KBM-7 (cell line): ENCODE measurements at places on chromosomes 7 and 10.

DNA sequence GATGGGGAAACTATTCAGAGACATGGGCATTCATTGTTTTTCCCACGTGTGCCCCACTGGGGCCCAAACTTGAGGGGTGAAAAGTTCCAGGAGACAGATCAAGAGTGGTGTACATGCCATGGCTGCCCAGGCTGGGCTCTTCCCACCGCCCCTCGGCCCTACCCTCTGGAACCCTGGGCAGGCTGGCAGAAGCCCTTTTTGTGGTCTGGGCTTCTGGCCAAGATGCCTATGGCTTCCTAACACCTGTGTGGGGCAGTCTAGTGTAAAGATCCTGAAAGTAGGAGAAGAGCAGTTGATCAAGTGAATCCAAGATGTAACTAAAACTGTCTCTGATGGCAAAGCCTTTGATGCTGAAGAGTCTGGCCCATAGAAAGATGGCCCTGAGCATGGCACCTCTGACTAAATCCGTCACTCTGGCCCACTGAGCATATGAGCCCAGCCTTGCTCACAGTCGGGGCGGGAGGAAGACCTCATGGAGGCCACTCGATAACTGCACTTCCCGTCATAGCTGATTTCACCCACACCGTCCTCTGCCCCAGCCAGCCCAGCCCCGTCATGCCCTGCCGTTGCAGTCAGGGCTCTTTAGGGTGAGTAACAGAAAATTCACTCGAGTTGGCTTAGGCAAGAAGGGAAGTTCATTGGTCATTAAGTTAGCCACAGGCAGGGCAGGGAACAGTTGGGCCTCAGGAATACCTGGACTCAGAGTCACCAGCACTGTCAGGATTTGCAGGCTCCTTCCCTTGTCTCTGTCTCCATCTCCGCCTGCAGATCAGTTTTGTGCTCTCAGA, 37.9 kb upstream of the MTPAP start:
- DNase-seq: no peak

GRCh38 chr7:82599895-82600294, 156.3 kb upstream of the CACNA2D1 start:
- no peak for DNase-seq

GRCh38 chr10:125316436-125316835, 156.1 kb upstream of the CTBP2 start:
- DNase-seq: no peak

DNA sequence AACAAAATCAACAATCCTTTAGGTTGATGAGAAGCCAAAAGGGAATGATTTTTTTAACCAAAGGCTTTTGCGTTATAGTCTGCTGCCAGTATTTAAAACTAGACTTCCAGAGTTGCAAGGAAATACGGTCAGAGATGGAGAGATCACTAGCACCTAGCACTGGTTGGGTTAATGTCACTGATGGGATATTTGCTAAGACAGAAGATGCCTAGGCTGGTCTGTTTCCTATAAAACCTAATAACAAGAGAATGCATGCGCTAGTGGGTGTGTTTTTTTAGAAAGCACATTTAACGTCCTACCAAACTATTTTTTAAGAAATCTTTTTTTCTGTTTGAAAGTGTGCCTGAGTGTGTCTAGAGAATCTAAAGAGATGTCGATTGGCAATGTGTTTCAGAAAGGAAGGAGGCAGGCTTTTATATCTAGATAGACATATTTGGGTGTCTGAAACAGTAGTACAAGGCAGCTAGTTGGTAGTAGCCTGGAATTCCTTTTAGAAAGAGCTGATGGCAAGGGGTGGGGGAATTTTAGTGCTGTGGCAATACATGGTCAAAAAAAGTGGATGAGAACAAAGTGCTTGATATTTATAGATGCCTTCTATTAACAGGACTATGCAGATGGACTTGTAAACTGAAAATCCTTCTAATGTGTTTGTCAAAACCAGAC, 863 bp downstream of the CALD1 start:
- no peak for DNase-seq

DNA sequence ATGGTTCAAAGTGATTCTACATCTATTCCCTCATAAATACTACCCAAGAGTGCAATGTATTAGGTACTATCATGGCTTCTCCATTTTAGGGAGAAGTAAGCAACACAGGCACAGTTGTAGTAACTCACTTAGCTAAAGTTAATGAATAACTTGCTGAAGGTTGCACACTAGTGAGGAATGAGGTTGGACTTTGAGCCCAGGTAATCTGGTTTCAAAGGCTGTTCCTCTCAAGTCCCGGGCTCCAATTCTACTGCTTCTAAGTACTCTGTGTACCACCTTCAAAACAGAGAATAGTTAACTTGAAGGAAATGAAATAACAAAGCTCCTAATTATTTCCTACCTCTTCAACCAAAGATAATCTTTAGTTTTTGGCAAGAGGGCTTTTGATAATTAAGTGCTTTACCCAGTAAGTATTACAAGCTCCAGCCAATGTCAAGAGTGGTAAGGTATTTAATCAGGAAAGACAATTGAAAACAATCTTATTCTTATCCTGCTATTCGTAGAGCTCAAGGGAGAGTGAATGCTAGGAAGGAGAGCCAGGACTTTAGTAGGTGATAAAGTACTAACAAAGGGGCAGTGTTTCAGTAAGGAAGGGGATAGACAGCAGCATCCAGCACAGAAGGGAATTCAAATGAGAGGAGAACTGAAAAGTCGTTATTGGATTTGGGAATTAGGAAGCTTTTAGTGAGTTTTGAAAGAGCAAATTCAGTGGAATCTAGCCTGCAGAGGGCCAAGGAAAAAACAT, 158.2 kb upstream of the PTPRZ1 start:
- no peak for DNase-seq

GRCh38 chr7:141949451-141949850, 2.7 kb upstream of the CLEC5A start:
- DNase-seq: no peak

DNA sequence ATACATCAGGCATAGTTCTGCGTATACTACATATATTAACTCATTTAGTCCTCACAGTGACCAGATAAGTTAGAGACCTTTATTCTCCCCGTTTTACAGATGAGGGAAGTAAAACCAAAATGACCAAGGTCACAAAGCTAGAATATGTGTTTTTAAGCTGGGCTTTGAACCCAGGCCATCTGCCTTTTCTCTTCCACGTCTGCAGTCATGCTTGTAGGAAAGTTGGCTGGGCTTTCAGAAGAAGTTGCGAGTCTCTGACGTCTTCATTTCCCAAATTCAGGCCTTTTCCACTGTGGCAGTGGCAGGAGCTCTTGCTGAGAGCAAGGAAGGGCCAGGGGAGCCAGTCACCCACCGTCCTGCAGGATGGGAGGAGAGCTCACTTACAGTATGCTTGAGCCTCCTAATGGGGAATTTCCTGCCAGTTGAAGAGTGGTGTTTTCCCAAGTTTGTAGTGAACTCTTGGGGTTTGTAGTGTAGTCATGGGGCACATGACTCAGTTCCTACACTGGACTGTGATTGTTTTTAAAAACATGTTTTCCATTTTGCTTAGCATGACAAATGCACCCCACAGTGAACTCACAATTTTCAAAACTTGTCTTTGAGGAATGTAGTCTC, 34.2 kb downstream of the CYP17A1 start:
- DNase-seq: no peak

GRCh38 chr10:54531296-54531695, 269.7 kb downstream of the PCDH15 start:
- DNase-seq: no peak

DNA sequence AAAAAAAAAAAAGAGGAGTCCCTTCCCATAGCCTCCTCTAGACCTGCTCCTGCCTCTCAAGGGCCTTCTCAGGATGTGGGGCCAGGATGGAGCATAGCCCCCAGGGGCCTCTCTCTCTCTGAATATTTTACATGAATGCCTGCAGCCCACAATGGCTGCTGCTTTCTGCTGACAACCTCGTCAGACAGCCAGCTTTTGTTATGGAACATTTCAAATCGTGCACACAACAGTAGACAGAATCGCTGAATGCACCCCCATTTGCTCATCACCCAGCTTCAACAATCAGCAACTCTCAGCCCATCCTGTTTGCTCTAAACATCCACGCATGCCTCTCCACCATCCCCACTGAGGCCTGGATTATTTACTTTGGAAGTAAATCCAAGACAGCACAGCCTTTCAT, 5.4 kb downstream of the PLAC9 start:
- no peak for DNase-seq

DNA sequence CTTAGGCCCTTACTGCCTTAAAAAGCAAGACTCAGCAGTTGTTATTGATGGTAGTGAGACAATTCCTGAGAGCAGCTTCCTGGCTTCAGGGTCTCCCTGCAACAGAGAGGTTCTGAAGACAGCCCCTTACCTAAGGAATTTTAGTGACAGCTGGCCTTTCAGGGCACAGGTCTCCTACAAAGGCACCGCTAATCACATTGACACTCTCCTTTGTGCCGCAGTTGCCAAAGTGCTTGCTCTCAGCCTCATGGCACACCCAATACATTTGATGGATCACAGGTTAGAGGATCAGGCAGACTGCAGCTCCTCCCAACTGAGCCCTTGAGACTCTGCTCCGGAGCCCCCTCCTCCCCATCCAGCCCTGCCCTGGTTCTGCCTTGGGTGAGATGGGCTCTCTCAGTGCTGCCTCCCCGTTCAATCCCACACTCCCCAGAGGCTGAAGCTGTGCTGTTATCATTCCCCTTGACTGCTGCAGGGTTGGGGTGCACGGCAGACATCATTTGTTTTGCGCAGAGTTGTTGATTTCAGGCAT, 198.2 kb downstream of the EMX2 start:
- DNase-seq: no peak

DNA sequence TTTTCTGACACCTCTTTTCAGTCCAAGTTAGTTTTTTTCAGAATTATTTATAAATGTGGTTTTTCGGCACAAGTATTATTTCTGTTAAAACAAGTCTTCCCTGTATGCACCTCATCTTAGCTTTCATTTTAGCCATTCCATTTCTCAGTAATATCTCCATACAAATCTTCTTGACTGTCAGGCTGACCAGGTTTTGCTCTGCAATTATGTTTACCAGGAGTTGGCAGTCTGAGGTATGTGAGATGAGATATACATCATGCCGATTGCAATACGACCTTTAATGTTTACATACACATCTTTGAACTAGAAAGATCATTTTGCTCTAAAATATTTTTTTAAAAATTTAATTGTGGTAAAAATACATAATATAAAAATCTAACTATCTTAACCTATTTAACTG, 209.8 kb downstream of the GPR158 start:
- no peak for DNase-seq

GRCh38 chr10:77071001-77071511, 566.6 kb downstream of the KCNMA1 start:
- no peak for DNase-seq

DNA sequence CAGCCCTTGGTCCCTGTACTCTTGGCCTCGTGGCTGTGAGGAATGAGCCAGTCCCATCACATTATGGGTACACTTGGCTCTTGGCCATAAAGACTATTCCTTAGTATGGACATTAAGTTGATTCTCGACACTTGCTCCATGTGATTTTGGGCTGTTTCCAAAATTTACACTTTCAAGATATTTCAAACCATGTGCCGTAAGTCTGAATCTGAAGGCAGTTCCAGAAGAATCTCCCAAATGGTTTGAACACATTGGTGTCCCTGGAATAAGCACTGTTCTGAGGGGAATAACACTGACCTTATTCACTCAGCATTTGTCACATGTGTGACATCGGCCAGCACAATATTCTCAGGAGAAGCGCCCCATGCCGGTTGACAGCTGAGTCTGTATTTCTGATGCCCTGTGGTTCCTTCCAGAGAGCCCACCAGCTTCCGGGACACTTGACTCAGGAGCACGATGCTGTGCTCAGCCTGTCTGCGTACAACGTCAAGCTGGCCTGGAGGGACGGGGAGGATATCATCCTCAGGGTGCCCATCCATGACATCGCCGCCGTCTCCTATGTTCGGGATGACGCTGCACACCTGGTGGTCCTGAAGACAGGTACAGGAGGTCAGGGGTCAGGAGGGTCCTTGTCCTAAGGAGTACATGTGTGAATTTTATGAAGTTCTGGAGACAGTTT, 24.6 kb downstream of the NACAD start:
- no peak for DNase-seq

DNA sequence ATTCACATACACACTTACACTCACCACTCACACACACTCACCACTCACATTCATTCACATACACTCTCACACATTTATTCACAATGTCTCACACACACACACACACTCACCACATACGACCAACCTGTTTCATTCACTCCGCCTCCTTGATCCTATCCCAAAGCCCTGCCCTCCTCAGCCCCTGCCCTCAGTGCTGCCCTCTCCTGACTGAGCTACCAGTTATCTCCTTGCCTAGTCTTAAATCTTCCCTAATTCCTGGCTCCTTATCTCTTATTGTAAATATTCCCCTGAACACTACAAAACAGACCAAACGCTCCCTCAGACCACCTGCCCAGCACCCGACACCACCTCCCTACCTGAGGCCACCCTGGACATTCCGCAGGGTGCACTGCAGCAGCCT, 26.1 kb upstream of the C10orf120 start:
- DNase-seq: no peak

DNA sequence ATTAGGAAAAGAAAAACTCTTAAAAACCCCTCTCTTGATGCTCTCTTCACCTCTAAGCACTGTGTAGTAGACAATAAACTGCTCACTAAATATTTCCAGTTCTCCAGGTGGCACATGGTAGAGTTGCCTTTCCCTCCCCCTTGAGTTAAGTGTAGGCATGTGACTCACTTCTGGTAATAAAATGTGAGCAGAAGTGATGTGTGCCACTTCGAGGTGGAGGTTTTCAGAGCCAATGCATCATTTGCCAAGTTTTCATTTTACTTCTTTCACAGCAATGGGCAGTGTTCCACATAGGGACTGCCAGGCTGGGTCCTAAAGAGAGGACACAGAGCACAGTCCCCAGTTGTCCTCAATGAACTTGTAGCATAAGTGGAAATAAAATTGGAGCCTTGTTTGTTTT, 131.6 kb upstream of the NPY start:
- DNase-seq: no peak

- no peak for DNase-seq
Observed at GRCh38 chr10:6739530-6740174, 159.6 kb upstream of the PRKCQ start.

DNA sequence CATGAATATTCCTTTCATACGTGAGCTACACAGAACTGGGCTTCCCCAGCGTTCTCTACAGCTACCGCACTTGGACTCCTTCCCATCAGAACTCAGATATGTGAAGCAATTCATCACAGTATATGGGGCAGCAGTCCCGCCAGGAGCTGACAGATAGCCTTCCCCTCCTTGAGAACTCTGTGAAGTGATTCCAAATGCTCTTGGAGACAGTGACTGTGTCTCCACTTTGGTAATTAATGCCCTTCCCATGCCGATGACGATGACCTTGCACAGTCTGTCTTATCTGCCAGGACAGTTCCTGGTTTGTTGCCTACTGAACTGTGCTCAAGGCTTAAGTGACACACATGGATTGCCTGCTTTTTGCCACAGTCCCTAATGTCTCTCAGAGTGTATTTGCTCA, 75.0 kb upstream of the AFAP1L2 start:
- no peak for DNase-seq

GRCh38 chr10:28959850-28960501, 282.7 kb downstream of the BAMBI start:
- no peak for DNase-seq

- no peak for DNase-seq
Observed at GRCh38 chr10:46227571-46227935, 59.2 kb upstream of the ANTXRL start.
